ENCODE measurements at places on chromosomes 5 and 9.

DNA sequence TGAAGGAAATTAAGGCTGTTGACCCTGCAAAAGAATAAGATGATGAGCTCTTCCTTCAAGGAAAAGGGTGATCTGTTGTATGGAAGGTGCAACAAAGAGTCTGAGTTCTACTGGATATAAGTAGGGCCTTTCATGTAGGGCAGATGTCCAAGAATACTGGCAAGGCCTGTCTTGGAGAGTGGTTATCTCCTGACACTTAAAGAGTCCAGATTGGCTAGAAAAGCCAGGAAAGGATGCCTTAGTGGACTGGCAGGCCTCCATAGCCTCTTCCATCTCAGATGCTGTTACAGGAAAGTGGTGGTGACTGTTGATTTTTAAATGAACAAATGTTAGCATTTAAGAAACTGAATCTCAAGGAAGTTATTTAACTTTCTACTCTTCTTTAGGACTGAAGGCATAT, 396.2 kb downstream of the RAB3C start:
- DNase-seq = no peak

- no peak for DNase-seq
Measured at GRCh38 chr9:122988920-122989621, 44.4 kb upstream of the GPR21 start.

DNA sequence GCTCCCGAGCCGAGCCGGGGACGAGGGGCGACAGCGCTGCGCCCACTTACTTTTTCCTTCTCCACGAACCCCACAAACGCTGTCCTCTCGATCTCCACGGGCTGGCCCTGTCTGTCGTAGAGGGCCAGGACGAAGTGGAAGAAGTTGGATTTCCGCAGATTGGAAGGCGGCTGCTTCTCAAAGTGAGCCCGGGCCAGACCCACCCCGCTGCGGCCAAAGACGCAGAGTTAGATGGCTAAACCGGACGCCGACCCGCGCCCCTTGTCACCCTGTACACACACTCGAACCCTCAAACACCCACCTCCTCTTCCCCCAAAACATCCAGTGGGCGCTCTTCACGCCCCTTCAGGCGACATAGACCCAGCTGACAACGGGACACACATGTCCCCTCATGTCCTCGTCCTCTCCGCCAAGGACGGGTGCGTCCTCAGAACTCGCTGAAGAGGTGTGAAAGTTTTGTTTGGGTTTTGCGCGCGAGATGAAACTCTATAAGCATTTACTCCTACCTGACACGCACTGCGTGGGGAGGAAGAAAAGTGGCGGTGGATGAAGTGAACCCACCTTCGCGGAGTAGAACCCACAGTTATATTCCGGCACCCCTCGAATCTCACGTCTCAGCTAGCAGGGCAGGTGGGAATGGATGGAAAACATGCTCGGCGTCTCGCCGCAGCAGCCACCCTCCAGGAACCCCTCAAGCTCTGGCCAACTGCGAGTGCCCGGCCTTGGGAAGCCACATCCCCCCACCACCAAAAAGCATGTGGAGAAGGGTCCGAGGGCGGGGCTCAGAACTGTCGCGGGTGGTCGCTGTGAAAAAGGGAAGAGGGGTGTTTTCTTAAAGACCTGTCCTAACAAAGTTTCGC, 2.6 kb downstream of the EBF1 start:
- DNase-seq = no peak

- no peak for DNase-seq
Measured at GRCh38 chr5:172395483-172395882, 58.8 kb downstream of the SH3PXD2B start.

DNA sequence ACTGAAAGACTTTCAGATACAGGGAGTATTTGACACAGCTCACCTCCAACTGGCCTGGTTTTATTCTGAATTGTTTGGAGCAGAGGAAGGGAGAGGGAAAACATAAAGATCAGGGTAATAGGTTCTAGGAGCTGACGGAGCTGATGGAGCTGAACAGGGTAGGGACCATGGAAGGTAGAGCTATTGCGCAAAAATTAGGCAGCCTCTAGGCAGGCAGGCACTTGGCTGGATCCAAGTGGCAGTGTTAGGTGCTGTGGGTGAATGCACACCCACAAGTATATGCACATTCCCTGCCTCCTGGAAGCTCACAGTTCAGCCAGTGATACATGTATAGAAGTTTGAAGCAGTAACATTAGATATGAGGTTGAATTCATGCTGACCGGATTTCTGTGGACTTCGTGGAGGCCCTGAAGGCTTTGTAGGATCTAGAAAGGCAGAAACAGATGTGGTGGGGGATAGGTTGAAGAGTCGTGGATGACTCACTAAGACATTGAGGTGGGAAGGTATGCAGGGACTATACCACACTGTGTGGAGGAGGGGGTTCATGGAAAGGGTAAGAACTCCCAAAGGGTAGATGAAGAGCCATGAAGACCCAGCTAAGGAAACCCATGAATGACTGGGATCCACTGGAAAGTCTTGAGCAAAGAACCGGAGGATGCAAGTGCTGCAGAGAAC, 50.8 kb downstream of the WWC1 start:
- no peak for DNase-seq

DNA sequence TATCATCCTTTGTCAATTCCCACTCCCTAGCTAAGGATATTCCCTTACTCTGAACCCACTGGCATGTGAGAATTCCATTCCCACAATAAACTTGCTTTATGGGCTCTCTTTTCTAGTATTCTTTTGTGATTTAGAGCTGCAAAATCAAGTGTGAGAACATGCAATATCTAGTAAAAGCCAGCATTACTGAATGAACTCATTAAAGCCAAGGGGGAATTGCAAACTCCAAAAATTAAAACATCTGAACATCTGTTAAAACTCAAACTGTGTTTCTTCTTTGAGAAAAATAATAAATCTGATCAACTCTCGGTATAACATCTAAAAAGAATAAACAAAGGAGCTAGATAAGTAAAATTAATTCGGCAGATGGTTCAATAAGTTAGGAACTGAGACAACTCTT, 53.1 kb upstream of the MPDZ start:
- no peak for DNase-seq

Measured in C1 segment of cervical spinal cord (tissue), 14 donors.